ENCODE measurements at places on chromosomes 7 and 10. TPM values are rescaled to one million over a fixed set of nuclear protein-coding genes. Genes with fewer than 3 reads are reported as not detected.

GRCh38 chr10:86385806-86386205 is 19.2 kb upstream of the GRID1 start:
- no peak for DNase-seq
- H3K4me1 ChIP-seq = peaks cover 6% of the 10 kb centered on the region
- no peaks in the 10 kb centered on the region for H3K36me3 ChIP-seq

DNA sequence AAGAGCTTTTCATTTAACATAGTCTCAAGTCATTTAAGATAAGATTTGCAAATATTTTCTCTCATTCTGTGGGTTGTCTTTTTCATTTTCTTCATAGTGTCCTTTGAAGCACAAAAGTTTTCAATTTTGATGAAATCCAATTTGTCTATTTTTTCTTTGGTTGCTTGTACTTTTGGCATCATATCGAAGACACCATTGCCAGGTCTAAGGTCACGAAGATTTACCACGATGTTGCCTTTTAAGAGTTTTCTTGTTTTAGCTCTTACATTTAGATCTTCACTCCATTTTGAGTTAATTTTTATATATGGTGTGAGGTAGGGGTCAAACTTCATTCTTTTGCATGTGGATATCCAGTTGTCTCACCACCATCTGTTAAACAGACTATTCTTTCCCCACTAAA is 34.7 kb downstream of the TMEM270 start:
- no peak overlapping the region for H3K4me3 ChIP-seq
- no peak overlapping the region for H3K27ac ChIP-seq
- no peak for DNase-seq
- H3K4me1 ChIP-seq = peaks cover 5% of the 10 kb centered on the region

GRCh38 chr10:131043039-131043691 is 268.4 kb downstream of the TCERG1L start:
- H3K4me3 ChIP-seq = no peak overlapping the region
- DNase-seq = no peak
- H3K36me3 ChIP-seq = no peaks in the 10 kb centered on the region
- no peak overlapping the region for H3K27ac ChIP-seq
- no peaks in the 10 kb centered on the region for H3K27me3 ChIP-seq

DNA sequence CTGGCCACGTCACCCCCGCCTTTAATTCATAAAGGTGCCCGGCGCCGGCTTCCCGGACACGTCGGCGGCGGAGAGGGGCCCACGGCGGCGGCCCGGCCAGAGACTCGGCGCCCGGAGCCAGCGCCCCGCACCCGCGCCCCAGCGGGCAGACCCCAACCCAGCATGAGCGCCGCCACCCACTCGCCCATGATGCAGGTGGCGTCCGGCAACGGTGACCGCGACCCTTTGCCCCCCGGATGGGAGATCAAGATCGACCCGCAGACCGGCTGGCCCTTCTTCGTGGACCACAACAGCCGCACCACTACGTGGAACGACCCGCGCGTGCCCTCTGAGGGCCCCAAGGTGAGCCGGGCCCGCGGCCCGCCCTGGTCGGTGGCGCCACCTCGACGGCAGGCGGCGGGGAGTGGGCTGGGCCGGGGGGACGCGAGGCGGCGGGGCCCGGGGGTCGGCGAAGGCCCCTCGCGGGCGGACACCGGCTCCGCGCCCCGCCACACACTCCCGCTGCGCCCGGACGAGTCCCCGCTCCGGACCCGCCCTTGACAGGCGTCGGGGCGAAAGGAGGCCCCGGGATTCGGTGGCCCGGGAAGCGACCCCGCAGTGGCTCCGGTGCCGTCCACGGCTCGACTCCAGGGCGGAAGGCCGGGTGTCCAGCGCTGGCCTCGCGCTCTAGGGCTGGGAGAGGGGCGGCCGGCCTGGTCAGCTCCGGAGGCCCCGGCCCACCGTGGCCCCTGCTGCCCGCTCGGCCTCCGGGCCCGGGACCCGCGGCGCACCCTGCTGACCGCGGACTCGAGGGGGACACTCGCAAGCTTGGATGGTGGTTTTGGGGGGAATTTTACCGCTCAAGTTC is 557 bp downstream of the BAG3 start:
- no peaks in the 10 kb centered on the region for H3K36me3 ChIP-seq
- H3K4me3 ChIP-seq = peak overlapping the region; percentile 78
- peak overlapping the region; percentile 99 for H3K27ac ChIP-seq
- DNase-seq = peak; percentile 38
- H3K4me1 ChIP-seq = peaks cover 37% of the 10 kb centered on the region
- no peaks in the 10 kb centered on the region for H3K27me3 ChIP-seq

DNA sequence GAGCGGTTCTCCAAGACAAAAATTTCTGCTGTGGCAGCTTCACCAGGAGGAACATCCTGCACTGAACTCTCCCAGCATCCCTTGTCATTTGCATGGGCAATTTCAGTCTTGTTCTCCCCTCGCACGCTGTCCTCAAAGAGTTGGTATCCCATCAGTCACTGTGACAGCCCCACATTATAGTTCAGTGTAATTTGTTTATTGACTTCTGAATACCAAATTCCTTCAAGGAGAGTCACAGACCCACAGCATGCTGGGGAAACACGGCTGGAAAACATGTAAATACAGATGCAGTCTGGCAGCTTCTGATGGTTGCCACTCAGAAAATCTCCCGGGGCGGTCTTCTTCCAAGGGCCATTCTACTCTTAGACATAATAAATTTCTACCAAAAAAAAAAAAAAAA is 151.0 kb upstream of the NEBL start:
- no peaks in the 10 kb centered on the region for H3K36me3 ChIP-seq
- no peak for DNase-seq
- H3K27me3 ChIP-seq = no peaks in the 10 kb centered on the region
- no peak overlapping the region for H3K27ac ChIP-seq

DNA sequence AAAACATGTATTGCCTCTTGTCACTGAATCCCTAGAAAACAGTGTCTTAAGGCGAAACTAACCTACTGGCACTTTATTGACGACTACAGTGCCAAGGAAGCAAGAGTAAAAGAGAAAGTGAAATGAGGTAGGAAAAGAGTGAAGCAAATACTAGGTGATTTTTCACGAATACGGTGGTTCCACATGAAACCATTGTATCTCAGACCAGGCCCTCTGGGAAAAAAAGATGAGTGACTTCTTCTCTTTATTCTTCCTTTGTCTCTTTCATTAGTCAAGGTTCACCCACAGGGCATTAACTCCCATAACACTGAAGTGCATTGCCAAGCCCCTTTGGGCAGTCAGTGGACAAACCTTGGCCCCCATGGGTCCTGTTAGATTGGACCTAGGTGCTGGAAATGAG is 16.2 kb upstream of the MACC1 start:
- no peak overlapping the region for H3K4me3 ChIP-seq
- no peaks in the 10 kb centered on the region for H3K27me3 ChIP-seq
- H3K4me1 ChIP-seq = peaks cover 5% of the 10 kb centered on the region
- no peaks in the 10 kb centered on the region for H3K36me3 ChIP-seq
- no peak overlapping the region for H3K27ac ChIP-seq
- no peak for DNase-seq

GRCh38 chr10:70843333-70843732 is 27.6 kb downstream of the SGPL1 start:
- no peak for DNase-seq
- no peak overlapping the region for H3K27ac ChIP-seq
- H3K27me3 ChIP-seq = no peaks in the 10 kb centered on the region
- H3K36me3 ChIP-seq = no peaks in the 10 kb centered on the region

DNA sequence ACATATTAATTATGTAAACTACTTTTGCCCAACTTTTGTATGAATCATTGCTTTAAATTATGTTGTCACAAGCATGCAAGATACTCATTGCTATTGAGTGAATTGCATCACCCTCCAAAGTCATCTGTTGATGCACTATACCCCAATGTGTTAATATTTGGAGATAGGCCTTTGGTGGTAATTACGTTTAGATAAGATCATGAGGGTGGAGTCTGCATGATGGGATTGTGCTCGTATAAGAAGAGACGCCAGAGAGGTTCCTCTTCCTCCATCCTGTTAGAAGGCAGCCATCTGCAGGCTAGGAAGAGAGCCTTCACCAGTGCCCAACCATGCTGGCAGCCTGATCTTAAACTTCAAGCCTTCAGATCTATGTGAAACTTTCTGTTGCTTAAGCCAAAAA is 95.3 kb upstream of the MAGI2 start:
- DNase-seq = no peak
- H3K36me3 ChIP-seq = no peaks in the 10 kb centered on the region
- H3K4me3 ChIP-seq = no peak overlapping the region
- no peak overlapping the region for H3K27ac ChIP-seq
- H3K4me1 ChIP-seq = no peaks in the 10 kb centered on the region

- no peak overlapping the region for H3K4me3 ChIP-seq
- H3K36me3 ChIP-seq = no peaks in the 10 kb centered on the region
- no peaks in the 10 kb centered on the region for H3K27me3 ChIP-seq
- DNase-seq = no peak
- H3K27ac ChIP-seq = no peak overlapping the region
Measured at GRCh38 chr7:138483531-138483930, 23.5 kb downstream of the TRIM24 start.

DNA sequence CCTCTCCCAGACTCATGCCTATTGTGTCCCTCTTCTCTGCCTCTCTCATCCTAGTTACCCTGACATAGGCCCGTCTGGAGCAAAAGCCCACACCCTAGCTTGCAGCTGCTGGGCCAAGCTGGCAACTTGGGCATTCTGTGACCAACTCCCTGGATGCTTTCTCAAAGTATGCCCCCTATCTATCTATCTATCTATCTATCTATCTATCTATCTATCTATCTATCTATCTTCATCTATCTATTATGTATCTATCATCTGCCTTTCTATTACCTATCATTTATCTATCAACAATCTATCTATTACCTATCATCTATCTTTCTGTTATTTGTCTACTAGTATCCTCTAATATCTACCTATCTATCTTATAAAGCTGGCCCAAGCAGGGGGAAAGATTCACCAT is 45.4 kb upstream of the COL13A1 start:
- H3K27ac ChIP-seq = no peak overlapping the region
- no peaks in the 10 kb centered on the region for H3K36me3 ChIP-seq
- H3K27me3 ChIP-seq = peaks cover 3% of the 10 kb centered on the region
- no peak for DNase-seq
- no peaks in the 10 kb centered on the region for H3K4me1 ChIP-seq

GRCh38 chr7:50416527-50417182 is 33.5 kb downstream of the FIGNL1 start:
- H3K4me3 ChIP-seq = no peak overlapping the region
- H3K4me1 ChIP-seq = no peaks in the 10 kb centered on the region
- no peak overlapping the region for H3K27ac ChIP-seq
- H3K27me3 ChIP-seq = no peaks in the 10 kb centered on the region

- DNase-seq = no peak
- no peak overlapping the region for H3K4me3 ChIP-seq
- H3K27ac ChIP-seq = no peak overlapping the region
- no peaks in the 10 kb centered on the region for H3K4me1 ChIP-seq
Measured at GRCh38 chr7:66250711-66251110, 45.6 kb downstream of the TPST1 start.

DNA sequence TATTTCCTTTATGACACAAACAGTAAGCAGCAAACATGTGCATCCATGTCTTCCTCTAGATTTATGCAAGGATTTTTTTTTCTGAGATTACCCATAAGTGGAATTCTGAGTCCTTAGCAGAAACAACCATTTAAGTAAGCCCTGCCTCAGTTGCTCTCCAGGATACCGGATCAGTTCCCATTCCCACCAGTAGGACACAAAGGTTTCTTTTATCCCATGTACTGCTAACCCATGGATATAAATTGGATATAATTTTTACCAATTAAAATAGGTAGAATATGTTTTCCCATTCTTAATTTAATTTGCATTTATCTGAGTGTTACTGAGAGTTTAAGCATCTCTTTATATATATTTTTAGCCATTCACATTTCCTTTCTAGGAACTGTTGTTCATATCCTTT is 280.9 kb downstream of the FGFR2 start:
- H3K4me1 ChIP-seq = no peaks in the 10 kb centered on the region
- H3K27ac ChIP-seq = no peak overlapping the region
- H3K27me3 ChIP-seq = no peaks in the 10 kb centered on the region
- H3K4me3 ChIP-seq = no peak overlapping the region
- DNase-seq = no peak
- no peaks in the 10 kb centered on the region for H3K36me3 ChIP-seq

GRCh38 chr7:55185321-55185802 is 166.5 kb downstream of the EGFR start:
- no peak for DNase-seq
- H3K27ac ChIP-seq = peak overlapping the region; percentile 31

DNA sequence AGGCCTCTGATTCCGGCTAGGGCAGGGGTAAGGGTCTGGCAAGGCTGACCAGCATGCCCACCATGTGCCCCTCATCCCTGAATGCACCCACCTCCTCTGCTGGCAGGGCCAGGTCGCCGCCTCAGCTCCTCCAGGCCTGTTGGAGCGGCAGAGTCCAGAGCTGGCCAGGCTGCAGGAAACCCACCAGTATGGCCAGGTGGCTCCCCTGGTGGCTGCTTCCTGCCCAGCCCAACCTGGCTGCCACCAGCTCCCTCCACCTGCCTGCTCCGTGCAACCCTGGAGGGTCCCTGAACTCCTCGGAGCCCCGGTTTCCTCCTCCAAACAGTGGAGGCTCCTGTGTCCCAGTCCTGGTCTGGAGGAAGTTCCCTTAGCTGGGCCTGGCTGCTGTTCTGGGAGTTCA is 39.6 kb downstream of the MICALL2 start:
- DNase-seq = no peak
- peaks cover 28% of the 10 kb centered on the region for H3K27me3 ChIP-seq
- H3K4me1 ChIP-seq = no peaks in the 10 kb centered on the region
- no peaks in the 10 kb centered on the region for H3K36me3 ChIP-seq
- no peak overlapping the region for H3K4me3 ChIP-seq

The SLC16A9 gene
- 0.73 TPM for polyA plus RNA-seq

The STARD3NL gene
- polyA plus RNA-seq = 24.0 TPM

The GPC2 gene
- 0.51 TPM for polyA plus RNA-seq

The GCK gene
- 4.7 TPM for polyA plus RNA-seq

The XRCC2 gene
- 0.29 TPM for polyA plus RNA-seq

The RET gene
- polyA plus RNA-seq = 0.38 TPM

The GIMAP7 gene
- polyA plus RNA-seq = 43.9 TPM

The ACSM6 gene
- polyA plus RNA-seq = not detected

The CABCOCO1 gene
- polyA plus RNA-seq = 0.15 TPM

The CSGALNACT2 gene
- polyA plus RNA-seq = 4.6 TPM

The CYP2C19 gene
- not detected for polyA plus RNA-seq

The RADIL gene
- 2.4 TPM for polyA plus RNA-seq
